Posterior cingulate gyrus (tissue), 11 donors: ENCODE measurements at places on chromosomes 11 and 22.

- DNase-seq, result no peak
Observed at GRCh38 chr11:8059030-8059429, 22.0 kb upstream of the TUB start.

GRCh38 chr11:79834015-79834414, 393.2 kb upstream of the TENM4 start:
- no peak for DNase-seq

DNA sequence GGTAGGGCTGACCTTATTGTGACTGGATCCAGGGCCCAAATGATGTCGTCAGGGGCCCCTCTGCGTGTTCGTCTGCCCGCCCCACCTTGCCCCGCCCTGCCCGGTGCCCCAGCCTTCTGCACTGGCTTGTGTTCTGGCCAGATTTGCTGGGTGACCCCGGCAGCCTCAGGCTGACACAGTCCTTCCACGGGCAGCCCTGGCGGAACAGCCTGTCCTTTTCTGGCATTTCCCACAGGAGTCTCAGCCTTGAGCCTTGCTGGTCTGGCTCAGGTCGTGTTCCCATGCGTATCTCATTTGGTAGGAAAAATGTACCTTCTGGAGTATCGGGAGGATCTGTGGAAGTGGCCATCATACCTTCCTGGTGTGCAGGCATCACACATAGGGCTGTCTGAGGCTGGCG, 31.0 kb downstream of the IGHMBP2 start:
- DNase-seq, result peak; percentile 57

DNA sequence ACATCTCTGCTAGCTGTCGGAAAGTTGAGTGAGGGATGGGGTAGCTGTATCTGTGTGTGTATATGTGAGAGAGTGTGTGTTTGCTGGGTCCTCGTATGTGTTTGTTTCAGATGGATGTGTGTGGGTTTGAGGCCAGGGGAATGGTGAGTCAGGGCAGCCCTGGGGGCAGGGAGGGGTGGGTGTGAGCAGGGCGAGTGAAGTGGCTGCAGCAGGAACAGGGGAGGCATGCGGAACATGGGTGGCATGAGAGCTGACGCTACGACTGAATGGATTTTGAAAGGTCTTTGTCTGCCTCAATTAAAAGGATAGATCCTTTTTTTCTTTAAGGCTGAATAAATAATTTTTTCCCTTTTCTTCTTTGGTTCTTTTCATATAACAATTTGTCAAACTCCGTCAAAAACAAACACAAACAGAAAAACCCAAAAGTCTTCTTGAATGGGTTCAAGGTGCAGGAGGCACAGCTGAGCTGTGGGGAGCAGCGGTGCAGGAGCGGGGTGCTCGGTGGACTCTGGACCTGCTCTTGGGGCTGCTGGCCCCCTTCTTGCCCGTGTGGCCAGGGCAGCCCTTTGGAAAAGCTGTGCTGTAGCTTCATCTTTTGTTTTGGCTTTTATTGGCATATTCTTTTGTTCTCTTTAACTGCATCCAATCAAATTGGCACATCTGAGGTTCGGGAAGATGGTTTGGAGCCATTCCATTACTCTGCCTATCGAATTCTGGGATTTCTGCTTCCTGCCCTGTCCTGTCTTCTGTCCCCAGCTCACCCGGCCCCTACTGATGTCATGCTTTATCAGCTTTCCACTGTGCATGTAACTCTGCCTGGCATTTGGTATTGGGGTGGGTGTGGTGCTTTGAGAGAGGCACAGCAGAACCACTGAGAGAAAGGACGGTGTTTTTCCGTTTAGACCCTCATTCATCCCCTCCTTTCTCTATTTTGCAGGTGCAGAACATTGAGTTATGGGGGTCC, 80.1 kb downstream of the ADAMTS15 start:
- DNase-seq, result no peak

DNA sequence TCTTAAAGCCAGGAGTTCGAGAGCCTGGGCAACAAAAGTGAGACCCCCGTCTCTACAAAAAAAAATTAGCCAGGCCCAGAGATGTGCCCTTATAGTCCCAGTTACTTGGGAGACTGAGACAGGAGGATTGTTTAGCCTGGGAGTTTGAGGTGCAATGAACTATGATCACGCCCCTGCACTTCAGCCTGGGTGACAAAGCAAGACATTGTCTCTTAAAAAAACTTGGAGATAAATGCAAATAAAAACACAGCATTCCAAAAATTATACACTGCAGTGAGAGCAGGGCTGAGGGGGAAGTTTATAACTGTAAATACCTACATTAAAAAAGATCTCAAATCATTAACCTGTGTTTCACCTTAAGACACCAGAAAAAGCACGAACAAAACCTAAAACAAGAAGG, 22.1 kb downstream of the AP2A2 start:
- no peak for DNase-seq

DNA sequence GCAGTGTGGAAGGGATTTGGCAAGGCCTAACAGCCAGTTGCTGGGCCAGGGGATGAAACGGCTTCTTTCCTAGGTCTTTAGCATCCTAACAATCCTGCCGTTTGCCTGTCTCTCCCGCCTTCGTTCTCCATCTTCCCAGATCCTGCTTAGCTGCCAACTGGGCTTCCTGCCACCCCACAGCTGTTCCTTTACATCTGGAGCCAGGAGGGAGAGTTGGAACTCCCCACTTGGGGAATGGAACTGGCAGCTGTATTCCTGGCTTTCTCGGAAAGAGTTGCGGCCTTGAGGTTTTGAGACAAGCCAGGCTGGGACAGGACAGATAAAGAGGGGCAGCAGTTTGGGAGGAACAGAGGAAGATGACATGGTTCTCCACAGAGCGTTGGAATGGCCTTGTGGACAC, 59.6 kb downstream of the ST3GAL4 start:
- peak; percentile 89 for DNase-seq

DNA sequence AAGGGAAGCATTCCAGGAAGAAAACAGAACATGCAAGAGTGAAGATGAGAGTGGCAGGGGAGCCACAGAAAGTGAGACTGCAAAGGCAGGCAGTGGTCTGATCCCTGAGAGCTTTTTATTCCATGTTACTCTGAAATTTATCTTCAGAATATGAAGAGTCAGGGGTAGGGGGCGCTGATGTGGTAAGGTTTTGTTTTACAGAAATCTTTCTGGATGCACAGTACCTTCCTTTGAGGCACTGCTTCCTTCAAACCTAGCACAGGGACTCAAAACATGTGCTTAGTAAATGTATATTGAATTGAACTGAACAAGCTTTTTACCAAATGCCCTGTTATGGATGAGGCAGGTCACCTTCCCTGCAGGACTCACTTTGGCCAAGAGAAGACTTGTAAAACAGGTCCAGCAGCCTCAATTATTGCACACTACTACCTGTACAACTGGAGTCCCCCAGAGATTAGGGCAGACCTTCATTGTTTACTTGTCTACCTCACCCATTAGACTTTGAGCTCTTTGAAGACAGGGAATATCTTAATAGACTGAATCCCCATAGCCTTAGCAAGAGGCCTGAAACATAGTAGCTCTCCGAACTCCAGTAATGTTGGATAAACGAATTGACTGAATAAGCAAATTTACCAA, 2.2 kb downstream of the PAK1 start:
- peak; percentile 20 for DNase-seq

DNA sequence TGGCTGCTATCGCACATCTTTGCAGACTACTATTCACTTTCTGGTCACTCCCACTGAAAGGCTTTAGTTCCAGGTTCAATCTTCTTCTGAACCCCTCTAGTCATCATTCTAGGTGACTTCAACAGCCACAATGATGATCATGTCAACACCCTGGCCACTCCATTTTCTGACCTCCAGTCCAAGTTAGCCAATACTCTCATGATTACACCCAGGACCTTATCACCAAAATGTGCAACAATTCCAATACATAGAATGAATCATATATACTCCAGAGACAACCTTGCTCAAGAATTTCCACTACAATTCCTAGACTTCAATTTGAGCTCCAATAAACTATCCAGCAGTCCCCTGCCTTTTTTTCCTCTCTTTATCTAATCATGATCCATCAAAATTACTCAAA, 70.7 kb downstream of the PAK1 start:
- no peak for DNase-seq

GRCh38 chr11:121650351-121651256, 197.8 kb upstream of the SORL1-AS1 start:
- no peak for DNase-seq

DNA sequence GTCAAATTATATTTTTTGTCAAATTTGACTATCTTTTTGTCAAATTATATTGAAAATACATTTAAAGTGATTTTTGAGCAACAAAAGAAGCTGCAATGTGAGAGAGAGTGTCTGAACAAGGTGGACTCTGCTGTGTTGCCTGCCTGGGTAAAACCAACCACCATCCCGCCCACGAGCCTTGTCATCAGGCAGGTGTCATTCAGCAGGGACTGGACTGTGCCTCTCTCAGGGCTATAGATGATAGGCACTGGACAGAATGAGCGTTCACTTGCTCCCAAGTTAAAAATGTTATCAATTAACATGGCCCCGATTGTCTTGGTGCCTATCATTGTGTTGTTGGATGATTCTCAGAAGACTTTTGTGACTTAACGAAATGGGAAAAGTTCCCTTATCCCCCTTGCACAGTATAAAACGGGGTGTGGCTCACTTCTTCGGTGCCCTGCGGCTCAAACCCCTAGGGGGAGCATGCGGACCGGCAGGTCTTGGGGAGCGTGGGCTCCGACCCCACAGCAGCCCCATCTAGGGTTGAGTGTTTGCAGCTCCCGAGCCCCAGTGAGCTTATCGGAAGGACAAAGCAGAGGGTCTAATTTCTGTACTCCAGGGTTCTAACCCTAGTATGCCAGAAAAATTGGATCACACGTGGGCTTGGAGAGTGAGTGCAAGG, 1.7 kb downstream of the APOL5 start:
- DNase-seq, result no peak

- no peak for DNase-seq
Observed at GRCh38 chr11:83572581-83573496, 286.7 kb upstream of the CCDC90B start.

GRCh38 chr11:40986320-40986719, 473.1 kb downstream of the LRRC4C start:
- DNase-seq, result no peak

GRCh38 chr11:103434073-103434411, 324.8 kb downstream of the DYNC2H1 start:
- DNase-seq, result no peak

DNA sequence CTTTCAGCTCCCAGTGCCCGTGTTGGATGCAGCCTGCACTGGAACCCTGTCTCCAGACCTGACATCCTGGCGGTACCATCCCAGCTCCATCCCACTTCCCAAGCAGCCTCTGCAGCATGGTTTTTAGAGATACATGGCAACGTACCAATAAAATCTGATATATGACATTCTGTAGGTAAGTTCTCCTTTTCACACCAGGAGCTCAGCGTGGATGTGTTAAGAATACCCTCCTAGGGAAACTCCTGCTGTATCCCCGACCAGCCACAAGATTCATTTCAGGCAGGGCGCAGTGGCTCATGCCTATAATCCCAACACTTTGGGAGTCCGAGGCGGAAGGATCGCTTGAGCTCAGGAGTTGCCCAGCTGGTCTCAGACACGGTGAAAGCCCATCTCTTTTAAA, 15.4 kb downstream of the APOL5 start:
- no peak for DNase-seq

DNA sequence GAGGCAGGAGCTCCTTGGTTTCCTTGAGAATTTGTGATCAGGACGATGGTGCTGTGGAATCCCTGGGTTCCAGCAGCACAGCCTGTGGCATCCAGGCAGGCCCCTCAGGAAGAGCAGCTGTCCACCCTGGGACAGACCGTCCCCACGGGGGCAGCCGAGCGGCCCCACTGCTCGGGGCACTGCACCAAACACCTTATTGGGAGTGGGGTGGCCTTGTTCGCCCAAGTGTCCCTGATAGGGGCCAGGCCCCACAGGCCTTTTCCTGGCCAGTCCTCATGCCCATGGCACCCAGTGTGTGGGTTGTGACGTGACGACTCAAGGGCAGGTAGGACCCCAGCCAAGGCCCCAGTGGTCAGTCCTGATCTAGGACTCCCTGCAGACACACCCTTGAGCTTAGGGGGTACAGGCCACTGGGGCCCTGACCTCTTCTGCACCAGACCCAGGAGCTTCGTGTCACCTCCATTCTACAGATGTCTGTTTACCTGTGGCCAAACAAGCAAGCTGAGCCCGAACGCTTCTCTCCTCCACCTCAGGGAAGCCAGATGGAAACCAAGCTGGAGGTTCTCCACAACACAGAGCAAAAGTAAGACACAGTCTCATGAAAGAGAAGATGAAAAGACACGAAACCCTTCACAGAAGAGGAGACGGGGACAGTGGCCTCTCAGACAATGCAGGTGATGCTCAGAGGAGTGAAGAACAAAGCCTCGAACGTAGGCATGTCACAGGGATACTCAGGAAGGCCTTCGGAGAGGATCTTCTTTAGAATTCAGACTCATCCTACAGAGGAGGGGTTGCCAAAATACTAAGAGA, 1.6 kb upstream of the BRD1 start:
- DNase-seq, result no peak

DNA sequence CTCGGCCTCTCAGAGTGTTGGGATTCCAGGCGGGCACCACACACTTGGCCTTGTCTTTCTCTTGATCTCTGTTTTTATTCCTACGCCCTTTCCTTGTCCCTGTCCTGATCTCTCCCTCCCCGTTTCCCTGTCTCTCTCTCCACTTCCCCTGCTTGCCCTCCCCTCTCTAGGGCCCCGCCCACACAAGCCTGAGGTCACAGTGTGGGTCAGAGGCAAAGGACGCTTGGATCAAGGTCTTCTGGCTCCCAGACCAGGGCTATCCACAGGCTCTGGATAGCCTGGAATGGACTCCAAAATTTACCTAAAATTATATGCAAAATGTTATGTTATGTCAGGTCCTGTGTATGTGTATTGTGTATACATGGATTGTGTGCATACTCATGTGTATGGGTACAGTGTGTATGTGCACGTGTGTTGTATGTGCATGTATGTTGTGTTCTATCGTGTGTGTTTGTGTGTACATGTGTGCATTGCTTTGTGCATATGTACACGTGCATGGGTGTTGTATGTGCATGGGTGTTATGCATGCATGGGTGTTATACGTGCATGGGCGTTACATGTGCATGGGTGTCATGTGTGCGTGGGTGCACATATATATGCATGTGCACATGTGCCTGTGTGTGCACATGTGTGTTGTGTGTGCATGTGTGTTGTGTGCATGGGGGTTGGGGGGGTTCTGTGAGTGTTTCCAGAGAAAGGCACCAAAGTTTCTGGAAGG, 38.3 kb downstream of the TP53I11 start:
- no peak for DNase-seq

DNA sequence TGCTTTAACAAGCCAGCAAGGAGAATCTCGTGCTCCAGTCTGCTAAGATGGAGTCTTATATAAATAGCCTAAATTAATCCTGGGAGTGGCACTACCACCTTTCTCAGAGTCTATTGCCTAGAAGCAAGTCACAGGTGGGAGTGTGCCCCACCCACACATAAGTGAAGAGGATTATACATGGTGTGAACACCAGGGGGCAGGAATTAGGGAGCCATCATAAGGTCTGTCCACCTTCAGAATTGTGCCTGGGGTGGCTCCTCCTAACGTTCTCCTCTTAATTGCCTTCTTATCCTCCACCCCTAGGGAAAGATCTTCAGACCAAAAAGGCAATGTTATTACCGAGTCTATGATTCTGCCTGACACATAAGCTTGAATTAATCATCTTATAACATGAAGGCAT, 276.8 kb upstream of the SESN3 start:
- DNase-seq, result no peak
